Activated CD4-positive, CD25-positive, alpha-beta regulatory T cell treated with anti-CD3 and anti-CD28 coated beads, Interleukin-2, amount 50 U/mL, for 72 hours (primary cell): ENCODE measurements at places on chromosomes 11 and 22.
A peak's percentile ranks its signal among the peaks of the same experiment; 100 is the strongest.

- no peak for DNase-seq
These were observed at the start of gene PRG2 for GRCh38 chr11:57390535-57390934. TSS of gene PRG2 (minus strand) at chr11:57390650. CDS start at chr11:57389944, 706 bp downstream.

- DNase-seq: no peak
These were observed 2034.2 kb downstream of the LRRC4C start for GRCh38 chr11:39425226-39425625.

- DNase-seq: peak; percentile 47
These were observed 1.1 kb upstream of the DDX6 start for GRCh38 chr11:118791961-118792569.

- DNase-seq: no peak
These were observed 1000.0 kb upstream of the CHORDC1 start for GRCh38 chr11:91222830-91223229.

DNA sequence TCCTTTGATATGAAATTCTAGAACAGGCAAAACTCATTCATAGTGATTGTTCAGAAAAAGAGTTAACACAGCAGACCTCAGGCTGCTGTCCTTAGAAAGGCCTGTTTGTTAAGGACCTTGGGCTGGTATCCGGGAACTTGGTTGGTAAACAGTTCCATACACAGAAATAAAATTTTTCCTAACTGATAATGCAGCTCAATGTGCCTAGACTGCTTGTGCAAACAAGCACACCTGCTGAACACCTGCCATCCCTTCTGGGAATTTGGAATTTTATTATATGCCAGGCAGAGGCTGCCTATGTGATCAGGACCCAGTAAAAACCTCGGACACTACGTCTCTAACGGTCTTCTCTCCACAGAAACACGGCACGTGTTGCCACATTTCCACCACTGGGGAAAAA, 11.5 kb downstream of the THAP12 start:
- no peak for DNase-seq

DNA sequence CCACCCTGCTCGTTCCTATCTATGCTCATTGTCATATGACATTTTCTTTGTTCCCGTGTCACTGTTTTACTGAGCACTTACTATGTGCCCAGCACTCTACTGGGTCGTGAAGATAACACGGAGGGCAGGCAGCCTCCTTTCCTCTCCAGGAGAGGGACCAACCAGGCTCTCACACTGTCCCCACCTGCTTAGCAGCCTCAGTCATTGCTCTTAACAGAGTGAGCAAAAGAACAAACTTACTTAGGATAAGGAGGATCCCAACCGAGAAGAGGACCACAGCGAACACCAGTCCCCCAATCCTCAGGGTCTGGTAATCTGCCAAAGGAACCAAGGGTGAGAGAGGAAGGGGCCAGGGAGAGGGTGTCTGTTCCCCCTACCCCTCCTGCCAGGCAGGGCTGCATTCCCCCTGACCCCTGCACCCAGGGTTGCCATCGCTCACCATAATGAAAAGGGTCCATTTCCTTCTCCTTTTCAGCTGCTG, 17.0 kb upstream of the FXYD2 start:
- peak; percentile 21 for DNase-seq

GRCh38 chr11:101835506-101836063, 79.2 kb upstream of the CEP126 start:
- no peak for DNase-seq

DNA sequence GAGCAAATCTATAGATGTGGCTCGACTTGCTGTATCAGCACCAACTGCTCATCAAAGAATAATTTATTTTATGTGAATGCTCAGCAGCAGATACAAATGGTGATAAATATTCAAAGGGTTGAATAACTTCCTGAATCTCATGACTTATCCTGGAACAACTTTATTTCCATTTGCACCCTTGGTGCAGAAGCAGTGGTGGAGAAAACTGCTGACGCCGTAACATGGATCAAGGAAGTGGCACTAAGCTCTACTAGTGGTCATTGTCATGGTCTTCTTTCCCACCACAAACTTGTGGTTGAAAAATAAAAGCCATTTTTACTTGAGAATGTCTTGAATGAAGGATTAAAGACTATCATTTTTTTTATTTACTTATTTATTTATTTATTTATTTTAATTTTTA, 14.6 kb downstream of the MARK2 start:
- DNase-seq: no peak

GRCh38 chr11:86431258-86431657, 56.6 kb downstream of the CCDC81 start:
- DNase-seq: no peak

- no peak for DNase-seq
These were observed 15.2 kb downstream of the SBF1 start for GRCh38 chr22:50459496-50460140.

GRCh38 chr11:65452806-65453490, 30.4 kb downstream of the NEAT1 start:
- no peak for DNase-seq

GRCh38 chr11:43765194-43765593, 84.7 kb downstream of the HSD17B12 start:
- DNase-seq: no peak

GRCh38 chr22:37500745-37501609, 14.8 kb upstream of the MFNG start:
- no peak for DNase-seq

GRCh38 chr11:131089727-131090245, 173.5 kb upstream of the SNX19 start:
- no peak for DNase-seq

DNA sequence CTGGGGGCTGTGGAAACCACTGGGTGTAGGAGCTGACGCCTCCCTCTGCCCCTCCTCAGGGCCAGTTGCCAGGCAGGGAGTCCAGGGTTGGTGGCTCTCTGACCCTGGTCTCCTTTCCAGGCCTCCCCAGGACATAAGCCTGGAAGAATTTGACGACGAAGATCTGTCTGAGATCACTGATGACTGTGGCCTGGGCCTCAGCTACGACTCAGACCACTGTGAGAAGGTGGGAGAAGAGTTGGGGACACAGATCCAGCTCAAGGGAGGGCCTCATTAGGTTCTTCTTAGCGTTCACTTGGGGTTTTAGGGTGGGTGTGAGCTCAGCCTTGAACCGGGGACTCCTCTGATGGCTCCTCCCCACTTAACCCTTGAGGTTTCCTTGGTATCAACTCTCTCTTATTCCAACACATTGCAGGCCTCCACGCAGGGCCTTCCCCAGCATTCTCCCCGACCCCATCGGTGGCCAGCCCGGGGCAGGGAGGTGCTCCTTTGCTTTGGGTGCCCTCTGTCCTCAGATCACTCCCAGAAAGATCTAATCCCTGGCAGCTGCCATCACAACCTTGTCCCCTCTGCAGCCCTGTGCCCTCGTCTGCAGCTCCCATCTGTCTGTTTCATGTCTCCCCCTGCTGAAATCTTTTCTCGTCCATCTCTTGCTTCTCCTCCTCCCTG, 1.2 kb downstream of the MAPK8IP2 start:
- DNase-seq: no peak

DNA sequence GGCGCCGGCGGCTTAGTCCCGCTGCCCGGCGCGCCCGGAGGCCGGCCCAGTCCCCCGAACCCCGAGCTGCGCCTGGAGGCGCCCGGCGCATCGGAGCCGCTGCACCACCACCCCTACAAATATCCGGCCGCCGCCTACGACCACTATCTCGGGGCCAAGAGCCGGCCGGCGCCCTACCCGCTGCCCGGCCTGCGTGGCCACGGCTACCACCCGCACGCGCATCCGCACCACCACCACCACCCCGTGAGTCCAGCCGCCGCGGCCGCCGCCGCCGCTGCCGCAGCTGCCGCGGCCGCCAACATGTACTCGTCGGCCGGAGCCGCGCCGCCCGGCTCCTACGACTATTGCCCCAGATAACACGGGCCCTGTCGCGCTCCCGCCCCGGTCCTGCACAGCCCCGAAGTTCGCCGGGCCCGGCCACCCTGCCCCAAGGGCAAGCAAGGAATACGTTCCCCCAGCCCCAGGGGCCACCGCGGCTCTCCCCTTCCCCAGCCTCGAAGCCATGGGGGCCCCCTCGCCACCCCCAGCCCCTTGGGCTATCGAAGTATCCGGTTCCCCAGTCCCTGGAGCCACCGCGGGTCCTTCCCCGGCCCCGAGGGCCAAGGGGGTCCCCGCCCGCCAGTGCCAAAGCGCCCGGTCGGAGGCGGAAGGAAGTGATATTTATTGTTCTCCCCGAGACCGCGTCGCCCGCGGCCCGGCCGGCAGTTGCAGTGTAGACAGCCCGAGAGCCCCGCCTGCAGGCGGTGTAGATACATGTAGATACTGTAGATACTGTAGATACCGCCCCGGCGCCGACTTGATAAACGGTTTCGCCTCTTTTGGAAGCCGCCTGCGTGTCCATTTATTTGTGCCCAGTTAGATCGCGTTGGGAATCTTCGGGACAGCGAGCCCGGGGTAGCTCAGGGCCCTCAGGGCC, 6.2 kb downstream of the TBX1 start:
- no peak for DNase-seq

DNA sequence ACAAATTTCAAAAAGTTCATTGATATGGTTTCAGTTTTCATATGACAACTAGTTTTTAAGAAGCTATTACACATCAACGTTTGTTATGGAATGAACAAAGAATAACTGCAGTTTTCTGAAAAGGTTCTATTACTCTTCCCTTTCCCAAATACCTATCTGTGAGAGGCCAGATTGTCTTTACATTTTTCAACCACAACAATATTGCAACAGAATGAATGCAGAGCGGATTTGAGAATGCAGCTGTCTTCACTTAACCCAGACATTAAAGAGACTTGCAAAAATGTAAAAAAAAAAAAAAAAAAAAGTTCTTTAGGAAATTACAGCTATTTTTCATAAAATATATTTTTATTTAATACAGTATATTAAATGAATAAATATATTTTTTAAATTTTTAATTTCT, 250.8 kb downstream of the DDX10 start:
- no peak for DNase-seq

- no peak for DNase-seq
These were observed 29.1 kb upstream of the BIRC3 start for GRCh38 chr11:102287964-102288724.

DNA sequence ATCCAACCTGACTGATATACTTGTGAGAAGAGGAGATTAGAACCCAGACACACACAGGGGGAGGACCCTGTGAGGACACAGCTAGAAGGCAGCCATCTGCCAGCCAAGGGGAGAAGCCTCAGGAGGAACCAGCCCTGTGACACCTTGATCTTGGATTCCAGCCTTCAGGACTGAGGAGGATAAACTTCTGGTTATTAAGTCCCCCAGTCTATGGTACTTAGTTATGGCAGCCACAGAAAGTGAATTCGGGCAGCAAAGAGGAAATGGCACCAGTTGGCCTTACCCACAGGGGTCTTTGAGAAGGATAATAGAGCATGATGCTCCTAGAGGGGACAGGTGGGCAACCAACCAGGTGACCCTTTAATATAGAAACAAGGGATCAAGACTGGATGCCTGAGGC, 49.4 kb downstream of the ASCL2 start:
- no peak for DNase-seq

- DNase-seq: no peak
These were observed 303.0 kb downstream of the CADM1 start for GRCh38 chr11:115201111-115201792.

DNA sequence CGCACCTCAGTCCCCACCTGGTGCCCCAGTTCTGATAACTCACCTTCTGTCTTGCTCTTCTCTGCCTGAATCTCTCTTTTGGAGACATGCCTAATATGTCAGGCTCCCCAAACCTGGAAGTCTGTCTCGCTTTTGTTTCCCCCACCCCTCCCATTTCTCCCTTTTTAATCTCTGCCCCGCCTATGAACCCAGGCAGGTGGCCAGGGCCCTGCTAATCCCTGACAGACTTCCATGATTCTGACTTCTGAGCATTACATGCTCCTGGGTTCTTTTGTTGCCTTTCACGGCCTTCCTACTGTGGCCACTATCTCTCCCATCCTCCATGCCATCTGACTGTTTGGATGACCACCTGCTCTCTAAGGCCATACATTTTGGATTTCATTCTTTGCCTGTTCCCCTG, 1120.9 kb upstream of the CCDC90B start:
- no peak for DNase-seq

GRCh38 chr22:29090039-29090438, 17.2 kb downstream of the KREMEN1 start:
- DNase-seq: no peak

DNA sequence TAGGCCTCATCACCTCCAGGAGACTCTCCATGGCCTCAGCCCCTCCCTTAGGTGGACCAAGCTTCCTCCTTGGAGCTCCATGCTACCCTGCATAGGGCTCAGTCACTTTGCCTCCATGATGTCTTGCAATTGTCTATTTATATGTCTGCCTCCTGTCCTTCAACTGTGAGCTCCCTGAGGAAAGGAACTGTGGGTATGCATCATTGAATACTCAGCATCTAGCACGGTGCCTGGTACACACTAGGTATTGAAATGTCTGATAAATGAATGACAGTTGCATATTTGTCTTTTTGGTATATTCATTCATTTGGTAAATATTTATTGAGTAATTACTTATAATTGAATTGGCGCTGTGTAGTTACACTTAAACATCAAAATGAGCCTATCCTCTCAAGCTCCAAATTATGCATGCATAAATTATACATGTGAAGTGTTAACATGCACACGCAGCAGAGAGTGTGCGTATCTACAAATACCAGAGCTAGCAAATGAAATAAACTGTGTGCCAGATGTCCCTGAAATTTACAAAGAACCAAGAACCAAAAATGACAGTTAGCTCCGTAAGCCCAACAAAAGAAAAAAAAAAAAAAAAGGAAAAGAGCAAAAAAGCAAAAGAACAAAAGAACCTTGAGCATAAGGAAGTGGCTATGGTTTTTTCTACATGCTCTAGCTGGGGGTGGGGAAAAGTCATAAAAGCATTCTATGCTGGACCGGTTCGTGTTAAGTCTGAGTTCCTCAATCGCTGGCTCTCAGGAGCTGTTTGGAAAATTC, 25.2 kb downstream of the GRAP2 start:
- DNase-seq: no peak

GRCh38 chr22:23218867-23219251, 38.5 kb downstream of the BCR start:
- no peak for DNase-seq

DNA sequence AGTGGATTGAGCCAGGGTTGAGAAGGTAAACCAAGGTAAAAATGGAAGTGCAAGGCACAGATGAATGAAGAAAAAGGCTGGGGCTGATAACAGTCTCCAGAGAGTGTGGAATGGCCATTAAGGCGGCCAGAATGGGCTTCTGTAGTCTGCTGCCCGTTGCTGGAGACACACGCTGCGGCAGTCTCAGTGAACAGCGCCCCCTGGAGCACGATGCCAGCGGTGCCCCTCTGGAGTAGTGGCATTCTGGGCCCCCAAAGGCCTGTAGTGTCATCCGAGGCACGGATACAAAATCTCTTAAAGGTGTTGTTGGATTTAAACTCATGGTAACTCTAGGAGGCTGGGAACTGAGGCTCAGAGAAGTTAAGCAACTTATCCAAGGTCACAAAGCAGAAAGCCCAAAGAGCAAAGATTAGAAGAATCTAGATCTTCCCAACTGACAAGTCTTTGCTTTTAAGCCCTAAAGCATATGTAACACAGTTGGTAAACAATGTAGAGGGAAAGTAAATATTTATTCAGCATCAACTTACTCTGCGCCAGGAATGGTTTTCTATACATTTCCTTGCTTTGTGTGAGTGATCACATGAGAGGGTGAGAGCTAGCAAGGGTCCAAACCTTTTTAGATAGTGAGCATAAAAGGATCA, 18.2 kb downstream of the KCNJ1 start:
- DNase-seq: peak; percentile 66
